ENCODE measurements at places on chromosomes 5 and 9.

DNA sequence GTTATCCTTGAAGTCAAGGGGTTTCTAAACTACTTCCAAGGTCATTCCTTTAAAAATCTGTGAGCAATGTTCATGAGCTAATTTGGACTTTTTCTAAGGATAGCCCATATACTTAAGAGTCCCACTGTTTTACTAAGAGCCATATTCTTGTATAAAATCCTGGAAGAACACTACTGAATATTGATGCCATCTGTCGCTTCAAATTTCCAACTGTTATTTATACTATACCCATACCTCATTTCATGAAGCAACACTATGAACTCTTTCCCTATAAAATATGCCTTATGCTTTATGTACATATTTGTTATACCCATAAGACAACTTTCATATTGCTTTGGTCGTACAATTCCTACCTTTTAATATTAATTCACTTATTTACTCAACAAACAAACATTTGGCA, 12.4 kb upstream of the ANKRD55 start:
- no peak for DNase-seq

- DNase-seq = no peak
These were observed 131.3 kb downstream of the FRMD3 start for GRCh38 chr9:83406921-83407320.

- peak; percentile 17 for DNase-seq
These were observed 841.9 kb upstream of the ACO1 start for GRCh38 chr9:31542384-31543055.

- DNase-seq = peak; percentile 52
These were observed 40.7 kb downstream of the SECISBP2 start for GRCh38 chr9:89358985-89359384.

DNA sequence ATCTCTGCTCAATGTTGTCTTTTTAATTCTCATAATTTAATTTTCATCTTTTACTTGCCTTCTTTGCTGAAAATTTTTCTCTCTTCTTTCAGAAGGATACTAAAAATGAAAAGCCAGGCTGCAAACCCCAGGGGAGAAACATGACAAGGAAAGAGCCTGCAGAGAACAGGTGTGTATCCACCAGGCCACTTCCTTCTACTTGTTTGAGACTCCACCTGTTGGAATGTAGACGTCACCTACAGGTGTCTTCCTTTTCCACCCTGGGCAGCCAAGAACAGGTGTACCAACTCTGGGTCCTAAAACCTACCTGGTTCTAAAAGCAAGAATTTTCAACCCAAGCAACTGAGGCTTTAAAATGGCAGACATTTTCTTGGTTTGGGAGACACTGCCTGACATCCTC, 166.8 kb downstream of the ATP10B start:
- no peak for DNase-seq

- no peak for DNase-seq
These were observed 61.0 kb downstream of the STX17 start for GRCh38 chr9:99967457-99967856.

DNA sequence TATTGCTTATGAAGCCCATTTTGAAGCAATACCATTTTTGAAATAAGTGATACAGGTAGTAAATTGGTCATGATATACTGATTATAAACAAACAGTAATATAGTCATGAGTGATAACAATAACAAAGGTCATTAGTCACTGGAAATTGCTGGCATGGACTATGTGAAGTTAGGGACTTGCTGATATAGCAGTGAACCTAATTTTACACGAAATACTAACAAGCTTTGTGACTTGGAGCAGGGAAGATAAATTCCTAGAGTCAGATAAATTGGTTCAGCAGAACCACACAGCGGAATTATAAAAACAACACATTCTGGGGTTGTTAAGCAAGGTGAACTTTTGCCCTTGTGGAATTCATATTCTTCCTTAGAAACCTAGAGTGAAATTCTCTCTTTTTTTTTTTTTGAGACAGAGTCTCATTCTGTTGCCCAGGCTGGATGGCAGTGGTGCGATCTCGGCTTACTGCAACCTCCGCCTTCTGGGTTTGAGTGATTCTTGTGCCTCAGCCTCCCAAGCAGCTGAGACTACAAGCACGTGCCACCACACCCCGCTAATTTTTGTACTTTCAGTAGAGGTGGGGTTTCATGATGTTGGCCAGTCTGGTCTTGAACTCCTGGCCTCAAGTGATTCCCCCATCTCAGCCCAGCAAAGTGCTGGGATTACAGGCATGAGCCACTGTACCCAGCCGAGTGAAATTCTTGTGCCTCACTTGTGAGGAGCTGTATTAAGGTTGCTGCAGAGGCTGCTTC, 6.0 kb downstream of the UGCG start:
- DNase-seq = no peak

- no peak for DNase-seq
These were observed 50.9 kb upstream of the RXRA start for GRCh38 chr9:134275375-134275774.

- no peak for DNase-seq
These were observed 8.3 kb downstream of the LCN12 start for GRCh38 chr9:136960212-136960937.

- no peak for DNase-seq
These were observed 164.8 kb downstream of the EFNA5 start for GRCh38 chr5:107505763-107506534.

DNA sequence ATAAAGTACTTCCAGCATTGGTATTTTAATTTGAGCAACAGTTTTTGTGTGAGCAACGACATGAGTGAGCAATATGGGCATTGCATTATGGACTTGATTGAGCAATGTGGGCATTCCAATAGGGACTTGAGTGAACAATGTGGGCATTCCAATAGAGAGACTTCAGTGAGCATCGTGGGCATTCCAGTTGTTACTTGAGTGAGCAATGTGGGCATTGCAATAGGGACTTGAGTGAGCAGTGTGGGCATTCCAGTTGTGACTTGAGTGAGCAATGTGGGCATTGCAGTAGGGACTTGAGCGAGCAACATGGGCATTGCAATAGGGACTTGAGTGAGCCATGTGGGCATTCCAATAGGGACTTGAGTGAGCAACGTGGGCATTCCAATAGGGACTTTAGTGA, 52.2 kb downstream of the ZCCHC7 start:
- no peak for DNase-seq

GRCh38 chr9:92680166-92681119, 10.5 kb upstream of the IPPK start:
- no peak for DNase-seq

DNA sequence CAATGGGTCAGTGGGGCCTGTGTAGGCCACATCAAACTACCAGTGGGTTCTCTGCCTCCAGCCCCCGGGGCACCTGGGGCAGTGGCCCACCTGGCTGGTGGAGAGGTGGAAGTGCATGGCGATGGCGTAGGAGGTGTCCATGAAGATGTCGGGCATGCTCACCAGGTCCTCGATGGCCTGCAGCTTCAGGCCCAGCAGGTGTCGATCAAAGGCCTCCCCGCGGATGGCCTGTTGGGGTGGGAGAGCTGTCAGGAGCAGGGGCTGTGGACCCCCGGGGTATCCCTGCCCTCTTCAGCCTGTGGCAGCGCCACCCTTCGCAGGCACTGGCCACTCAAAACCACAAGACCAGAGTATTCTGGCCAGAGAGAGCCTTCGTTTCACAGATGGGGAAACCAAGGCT, 14.7 kb downstream of the CRAT start:
- no peak for DNase-seq

GRCh38 chr5:127878174-127878750, 175.1 kb downstream of the CCDC192 start:
- peak; percentile 59 for DNase-seq

DNA sequence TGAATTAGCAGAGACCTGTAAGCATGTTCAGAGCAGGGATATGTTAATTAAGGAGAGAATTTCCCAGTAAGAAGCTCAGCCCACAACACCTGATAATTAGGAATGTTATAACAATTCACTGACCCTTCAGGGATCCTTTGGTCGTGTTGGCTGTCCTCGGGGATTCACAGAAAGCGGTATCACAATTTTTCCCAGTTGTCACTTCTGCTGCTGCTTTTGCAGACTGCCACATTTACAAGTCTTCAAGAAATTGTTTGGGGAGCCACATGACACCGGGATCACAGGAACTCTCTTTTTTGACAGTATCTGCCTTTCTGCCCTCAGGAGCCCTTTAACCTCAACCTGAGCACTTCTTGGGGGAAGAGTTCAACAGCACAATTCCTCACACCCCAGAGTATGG, 265.5 kb downstream of the GLIS3 start:
- no peak for DNase-seq

DNA sequence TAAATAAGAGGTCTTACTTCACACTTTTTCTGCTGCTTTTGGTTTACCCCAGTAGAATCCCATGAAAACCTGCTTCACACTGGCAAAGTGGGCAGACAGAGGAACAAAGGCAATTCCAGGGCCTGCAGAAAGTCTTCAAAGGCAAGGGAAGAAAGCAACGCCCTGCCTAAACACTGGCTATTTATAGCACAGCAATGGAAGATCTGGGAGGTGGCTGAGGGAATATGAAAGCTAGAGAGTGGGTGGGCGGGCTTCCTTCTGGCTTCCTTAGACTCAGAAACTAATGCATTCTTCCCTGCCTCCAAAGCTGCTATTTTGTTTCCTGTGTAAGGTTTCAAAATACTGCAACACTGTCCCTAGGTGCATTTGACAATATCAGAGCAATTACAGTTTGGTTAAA, 46.8 kb downstream of the ELAVL2 start:
- DNase-seq = no peak

Measured in pons (tissue), 1 donor.